T-cell (primary cell): ENCODE measurements at places on chromosomes 6 and 20. TPM values are rescaled to one million over a fixed set of nuclear protein-coding genes. Genes with fewer than 3 reads are reported as not detected.

OLIG3 gene
- not detected for total RNA-seq

HLA-DOB gene
- 4.5 TPM for total RNA-seq

PPIL6 gene
- 0.38 TPM for total RNA-seq

DNA sequence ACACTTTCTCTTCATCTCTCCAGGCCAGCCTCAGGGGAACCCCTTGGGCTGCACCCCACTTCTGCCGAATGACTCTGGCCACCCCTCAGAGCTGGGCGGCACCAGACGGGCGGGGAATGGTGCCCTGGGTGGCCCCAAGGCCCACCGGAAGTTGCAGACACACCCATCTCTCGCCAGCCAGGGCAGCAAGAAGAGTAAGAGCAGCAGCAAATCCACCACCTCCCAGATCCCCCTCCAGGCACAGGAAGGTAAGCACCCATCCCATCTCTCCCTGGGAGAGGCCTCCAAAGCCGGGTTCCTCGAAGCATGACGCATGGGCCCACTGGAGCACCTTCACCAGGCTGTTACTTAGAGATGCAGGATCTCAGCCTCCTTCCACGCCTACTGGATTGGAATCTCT, 11.3 kb downstream of the MDFI start:
- no peak for DNase-seq

GRCh38 chr6:55617272-55617671, 38.3 kb upstream of the HMGCLL1 start:
- no peak for DNase-seq

DNA sequence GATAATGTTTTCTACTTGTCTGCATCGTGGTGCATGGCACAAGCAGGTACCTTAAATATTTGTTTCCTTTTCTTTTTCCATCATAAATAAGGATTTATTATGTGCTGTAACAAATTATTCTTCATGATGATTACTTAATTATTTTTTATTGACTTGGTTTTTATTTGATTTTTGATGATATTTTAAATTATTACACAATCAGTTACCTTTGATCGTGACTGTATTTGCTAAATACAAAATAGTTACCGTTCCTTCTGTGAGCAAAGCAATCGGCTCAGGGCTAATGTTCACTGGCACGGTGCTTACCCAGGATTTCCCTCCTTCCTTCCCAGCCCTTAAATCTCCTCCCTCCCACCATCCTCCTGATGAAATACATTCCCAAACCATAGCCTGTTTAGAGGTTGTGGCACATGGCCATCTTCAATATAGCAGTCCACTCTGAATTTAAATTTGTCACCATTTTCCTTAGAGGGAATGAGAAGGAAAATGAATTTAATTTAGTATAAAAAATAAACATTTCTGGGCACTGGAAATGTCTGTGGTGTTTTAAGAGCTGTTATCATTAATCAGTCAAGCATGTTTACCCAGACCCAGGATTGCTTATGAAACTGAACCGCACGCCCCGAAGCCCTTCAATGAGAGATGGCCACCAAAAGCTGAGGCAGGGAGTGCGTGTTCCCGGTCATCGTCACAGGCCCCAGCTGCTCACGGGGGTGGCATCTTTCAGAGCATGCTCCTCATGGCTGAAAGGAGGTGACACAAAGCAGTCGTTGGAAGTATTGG, 23.0 kb upstream of the EXOC2 start:
- no peak for DNase-seq

DNA sequence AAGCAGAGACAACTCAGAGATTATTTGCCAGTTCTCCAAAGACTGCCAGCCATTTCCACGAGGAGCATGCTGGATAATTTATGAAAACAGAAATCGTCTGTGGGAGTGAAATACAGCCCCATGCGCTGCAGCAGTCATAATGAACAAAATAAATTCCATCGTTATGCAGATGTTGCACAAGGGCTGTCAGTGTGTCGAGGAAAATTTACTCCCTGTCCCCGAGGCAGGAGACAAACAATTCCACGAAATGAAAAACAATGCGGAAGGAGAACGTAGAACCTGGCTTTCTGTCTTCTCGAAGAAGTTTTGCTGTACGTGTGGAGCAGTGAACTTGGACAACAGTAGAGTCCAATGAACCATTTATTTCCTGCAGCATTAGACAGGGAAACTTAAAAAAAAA, 399.4 kb downstream of the CD83 start:
- no peak for DNase-seq

NMBR gene
- not detected for total RNA-seq

SH3BGRL2 gene
- 1.0 TPM for total RNA-seq

DNA sequence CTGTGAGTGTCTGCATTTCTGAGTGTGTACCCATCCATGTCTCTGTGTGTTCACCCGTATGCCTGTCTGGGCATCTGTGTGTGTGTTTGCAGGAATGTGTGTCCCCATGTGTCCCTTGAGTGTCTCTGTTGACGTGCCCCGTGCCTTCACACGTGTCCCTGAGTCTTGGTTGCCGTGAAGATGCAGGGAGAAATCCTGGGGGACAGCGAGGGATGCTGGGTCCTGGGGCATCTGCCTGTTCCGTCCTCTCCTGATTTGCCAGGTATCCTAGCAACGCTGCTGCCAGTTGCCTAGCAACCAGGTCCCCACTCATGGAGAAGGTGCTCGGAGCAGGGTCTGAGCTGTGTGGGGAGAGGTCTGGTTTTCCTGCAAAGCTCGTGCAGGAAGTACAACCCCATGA, 6.0 kb upstream of the LKAAEAR1 start:
- DNase-seq, result no peak

DNA sequence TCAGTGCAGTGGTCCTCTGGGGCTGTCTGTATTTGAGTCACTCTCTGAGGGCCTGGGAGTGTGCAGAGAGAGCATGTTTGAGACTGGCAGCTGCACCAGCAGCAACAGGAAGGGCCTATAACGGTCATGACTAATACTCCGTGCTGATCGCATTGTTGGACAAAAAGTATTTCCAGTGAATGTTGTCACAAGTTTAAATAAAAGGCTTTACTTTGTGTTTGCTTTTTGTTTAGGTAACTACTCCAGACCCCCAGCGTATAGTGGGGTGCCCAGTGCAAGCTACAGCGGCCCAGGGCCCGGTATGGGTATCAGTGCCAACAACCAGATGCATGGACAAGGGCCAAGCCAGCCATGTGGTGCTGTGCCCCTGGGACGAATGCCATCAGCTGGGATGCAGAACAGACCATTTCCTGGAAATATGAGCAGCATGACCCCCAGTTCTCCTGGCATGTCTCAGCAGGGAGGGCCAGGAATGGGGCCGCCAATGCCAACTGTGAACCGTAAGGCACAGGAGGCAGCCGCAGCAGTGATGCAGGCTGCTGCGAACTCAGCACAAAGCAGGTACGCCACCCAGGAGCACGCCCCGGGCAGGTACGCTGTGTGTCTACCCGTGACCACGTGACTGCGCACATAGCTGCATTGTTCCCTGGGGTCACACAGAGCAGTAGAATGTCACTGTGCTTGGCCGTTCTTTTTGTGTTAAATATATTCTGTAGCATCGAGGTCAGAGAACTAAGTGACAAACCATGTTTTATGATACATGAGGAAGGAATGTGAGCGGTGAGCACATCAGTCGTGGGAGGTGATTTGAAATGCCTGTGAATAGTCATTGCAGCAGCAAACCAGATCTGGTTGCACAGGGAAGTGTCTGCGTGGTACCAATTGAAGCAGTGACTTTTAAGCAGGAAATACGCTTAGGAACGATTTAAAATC, 174.7 kb downstream of the TMEM242 start:
- DNase-seq, result no peak

GRCh38 chr6:108721286-108721685, 126.9 kb upstream of the ARMC2 start:
- DNase-seq, result no peak

GRCh38 chr6:38088829-38089228, 269.3 kb downstream of the ZFAND3 start:
- no peak for DNase-seq

DNA sequence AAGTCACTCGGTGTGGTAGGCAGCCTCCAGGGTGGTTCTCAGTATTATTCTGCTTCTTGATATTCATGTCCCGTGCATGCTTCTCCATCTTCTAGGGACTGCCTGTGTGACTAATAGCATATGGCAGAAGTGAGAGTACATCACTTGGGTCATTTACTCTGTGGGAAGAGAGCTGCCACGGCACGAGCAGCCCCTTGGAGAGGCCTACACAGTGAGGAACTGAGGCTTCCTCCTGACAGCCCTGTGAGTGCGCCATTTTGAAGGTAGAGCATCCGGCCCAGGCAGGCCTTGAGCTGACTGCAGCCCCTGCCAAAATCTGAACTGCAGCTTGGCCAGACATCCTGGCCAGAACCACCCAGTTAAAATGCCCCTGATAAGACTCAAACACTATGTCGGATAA, 17.3 kb upstream of the MCUR1 start:
- DNase-seq, result no peak
